ENCODE measurements at places on chromosomes 2 and 18.

DNA sequence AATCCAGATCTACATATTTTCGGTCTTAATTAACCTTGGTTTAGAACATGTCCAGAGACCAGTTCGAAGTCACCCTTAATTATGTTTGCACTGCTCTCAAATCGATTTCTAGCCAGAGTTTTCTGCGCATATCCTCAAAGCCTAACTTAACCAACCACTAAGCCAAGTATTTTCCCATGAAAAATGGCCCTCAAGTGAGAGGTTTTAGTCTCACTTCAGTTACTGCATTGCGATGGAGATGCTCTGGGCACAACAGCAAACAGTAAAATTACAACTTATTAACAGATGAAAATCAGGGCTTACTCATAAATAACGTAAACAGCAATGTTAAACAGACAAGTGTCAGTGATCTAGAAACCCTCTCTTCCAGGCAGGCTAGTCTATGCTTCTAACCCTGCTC lies 4.5 kb downstream of the RTN4 start:
- no peak for DNase-seq

DNA sequence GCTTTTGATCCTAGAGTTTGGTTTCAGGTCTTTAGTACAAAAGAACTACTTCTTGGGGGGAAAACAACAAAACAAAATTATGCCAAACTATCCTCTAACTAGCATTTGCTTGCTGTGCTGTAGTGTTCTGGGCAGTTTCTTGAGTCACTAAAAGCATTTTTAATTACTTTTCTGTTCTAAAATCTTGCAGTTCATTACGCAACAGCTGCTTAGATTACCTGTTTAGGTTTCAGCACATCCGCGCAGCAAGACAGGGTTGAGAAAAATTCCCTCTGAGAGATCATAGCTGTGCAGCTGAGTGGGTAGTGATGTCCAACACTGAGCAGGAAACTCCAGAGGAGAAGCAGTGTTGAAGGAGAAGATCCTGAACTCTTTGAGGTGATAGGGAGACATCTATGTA lies 9.0 kb downstream of the DAW1 start:
- no peak for DNase-seq

DNA sequence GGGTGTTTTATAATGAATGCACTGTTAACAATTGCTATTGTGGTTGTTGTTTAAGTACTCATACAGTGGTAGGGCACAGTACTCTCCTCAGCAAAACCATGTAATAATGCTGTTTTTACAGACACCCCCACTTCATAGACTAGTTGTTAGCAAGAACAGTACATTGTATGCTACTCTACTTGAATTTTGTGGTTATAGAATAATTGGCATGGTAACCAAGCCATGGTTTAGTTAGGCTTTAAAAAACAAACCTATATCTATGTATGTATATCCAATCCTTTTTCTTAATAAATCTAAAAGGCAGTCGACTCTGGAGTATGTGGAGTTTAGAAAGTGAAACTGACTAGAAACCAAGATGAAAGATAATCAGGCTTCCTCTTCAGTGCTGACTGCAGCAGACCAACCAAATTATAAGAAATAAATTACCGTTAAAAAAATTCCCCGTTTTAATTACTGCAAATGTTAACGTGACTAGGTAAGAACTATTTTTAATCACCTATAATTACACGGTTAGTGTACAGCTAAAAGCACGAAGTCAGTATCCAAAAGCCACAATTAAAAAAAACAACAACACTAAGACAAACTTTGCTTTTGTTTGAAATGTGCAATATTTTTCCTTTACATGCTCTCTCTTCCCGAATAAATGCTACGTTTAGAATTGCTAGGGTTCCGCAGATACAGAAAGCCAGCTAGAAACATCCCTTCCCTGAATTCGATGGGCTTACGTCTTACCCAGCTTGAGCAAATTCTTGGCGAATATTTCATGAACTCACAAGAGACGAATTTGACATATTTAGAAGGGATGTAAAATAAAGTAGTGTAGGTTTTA lies 113.3 kb upstream of the SERTAD2 start:
- DNase-seq = no peak

DNA sequence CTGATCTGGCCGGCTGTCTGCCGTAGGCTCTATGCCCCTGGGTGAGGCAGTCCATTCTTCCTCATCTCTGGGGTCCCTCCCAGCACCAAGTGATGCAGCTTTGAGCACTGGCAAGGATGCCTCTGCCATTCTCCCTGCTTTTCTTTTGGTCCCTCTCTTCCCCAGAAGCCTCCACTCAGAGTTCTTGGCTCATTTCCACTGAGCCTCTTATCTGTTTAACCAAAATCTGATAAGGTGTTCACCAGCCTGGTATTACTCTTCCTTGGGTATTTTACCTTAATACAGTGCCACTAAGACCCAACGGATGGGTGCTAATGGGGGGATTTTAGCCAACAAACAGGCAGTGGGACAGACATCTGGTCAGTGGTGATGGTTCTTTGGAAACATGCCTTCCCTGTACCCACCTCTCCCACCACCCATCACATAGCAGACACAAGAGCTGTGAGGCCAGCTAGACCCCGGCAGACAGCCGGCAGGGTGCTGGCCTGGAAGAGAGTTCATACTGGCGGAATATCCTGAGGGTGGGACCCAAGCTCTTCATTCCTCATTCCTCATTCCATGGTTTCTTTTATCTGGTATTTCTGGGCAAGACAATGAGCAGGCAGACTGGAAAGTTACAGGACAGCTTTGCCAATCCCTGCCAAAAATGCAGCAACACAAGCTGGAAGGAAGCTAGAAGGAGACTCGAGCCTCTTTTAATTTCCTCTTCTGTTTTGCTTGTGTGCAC lies 34.6 kb downstream of the ZBTB7C start:
- no peak for DNase-seq

DNA sequence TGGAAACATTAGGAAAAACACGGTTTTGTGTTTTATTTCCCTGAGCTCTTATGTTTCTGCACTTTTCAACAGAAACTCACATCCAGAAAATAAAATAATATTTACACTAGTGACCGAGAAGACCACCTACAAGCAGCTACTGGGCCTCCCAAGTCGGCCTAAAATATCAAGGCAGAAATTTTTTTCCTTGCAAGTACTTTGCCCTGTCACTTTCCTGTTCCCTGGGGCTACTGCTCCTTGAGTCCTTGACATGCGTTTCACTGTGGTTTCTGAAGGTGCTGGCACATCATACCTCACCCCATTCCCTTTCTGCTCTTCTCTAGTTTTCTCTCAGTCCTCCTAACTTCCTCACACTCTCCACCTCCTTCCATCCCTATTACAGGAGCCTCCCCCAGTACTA lies 279.1 kb downstream of the AGPS start:
- DNase-seq = no peak

DNA sequence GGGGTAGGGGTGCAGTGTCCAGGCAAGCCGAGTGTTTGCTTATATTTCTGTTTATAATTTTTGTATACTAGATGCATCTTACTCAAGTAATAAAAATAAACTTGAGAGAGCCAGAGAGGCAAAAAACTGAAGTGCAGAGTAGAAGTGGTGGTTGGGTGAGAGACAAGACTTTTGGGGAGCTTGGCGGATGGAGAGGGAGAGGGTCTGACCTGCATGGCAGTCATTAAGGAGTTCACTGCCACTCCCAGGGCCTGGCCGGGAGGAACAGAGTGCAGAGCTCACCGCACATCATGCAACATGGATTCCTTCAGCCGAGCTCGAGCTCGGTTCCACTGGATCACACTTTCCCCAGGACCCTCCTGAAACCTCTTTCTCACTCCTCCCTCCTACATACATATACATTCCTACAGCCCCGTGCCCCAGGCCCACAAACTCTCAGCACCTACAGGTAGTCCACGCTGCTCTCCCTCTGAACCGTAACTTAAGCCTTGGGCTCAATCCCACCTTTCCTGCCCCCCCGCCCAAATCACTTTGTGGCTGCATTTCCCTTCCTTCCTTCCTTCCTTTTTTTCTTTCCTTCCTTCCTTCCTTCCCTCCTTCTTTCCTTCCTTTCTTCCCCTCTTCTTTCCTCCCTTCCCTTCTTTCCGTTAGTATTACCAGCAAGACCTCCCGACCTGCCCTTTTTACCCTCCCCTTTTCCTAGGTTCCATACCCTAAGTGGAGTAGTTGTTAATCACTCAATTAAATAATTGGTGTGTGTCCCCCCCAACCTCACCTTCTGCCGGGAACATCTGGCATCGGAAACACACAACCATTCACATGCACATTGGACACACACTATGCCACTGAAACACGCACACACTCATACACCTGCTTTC lies 37.1 kb upstream of the ATP6V1B1 start:
- no peak for DNase-seq

DNA sequence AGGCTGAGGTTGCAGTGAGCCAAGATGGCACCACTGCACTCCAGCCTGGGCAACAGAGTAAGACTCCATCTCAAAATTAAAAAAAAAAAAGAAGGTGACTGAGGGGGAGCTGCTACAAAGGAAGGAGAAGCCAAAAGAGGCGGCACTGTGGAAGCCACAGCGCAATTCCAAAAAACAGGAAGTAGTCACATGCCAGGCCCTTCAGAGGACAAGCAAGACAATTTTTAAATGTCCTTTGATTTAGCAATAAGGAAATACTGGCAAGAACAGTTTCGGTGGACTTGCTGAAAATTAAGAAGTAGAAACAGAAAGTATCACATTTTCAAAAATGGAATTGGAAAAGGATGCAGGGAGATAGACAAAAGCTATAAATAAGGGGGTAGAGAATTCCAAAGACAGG lies 122.8 kb downstream of the OSBPL1A start:
- DNase-seq = no peak
